ENCODE measurements at places on chromosomes 16 and 17.

DNA sequence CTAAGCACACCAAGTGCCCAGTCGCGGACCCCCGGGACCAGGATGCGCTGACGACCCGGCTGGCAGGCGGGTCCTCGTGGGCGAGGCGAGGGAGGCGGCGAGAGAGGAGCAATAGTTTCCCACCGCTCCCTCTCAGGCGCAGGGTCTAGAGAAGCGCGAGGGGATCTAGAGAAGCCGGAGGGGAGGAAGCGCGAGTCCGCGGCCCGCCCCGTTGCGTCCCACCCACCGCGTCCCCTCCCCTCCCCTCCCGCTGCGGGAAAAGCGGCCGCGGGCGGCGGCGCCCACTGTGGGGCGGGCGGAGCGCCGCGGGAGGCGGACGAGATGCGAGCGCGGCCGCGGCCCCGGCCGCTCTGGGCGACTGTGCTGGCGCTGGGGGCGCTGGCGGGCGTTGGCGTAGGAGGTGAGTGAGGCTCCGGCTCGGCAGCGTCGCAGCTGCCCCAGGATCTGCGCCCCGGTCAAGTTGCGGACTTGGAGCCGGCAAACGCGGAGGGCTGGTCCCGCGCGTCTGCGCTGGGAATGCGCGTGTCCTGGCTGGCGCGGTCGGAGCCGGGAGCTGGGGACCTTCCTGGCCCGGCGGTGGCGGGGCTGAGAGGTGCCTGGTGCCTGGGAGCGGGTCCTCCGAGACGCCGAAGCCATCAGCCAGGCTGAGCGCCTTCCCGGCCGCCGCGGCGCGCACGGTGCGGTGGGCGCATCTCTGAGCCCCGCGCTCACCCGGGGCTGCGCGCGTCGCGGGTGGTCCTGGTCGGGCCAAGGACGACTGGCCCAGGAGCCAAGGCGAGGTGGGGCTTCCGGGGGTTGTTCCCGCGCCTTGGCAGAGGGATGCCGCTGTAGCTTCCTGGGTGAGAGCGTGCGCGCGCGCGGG, at the start of gene ITGB3:
TSS of gene ITGB3 (plus strand) at position 287 of the 862 bp plus-strand sequence. CDS start at position 322, 35 bp downstream.
- peak; percentile 26 for DNase-seq

- no peak for DNase-seq
These were observed 59.3 kb upstream of the BCO1 start for GRCh38 chr16:81179219-81179618.

- no peak for DNase-seq
These were observed 11.2 kb downstream of the VASN start for GRCh38 chr16:4382795-4383357.

- DNase-seq, result no peak
These were observed 102.6 kb downstream of the GOSR1 start for GRCh38 chr17:30579610-30580315.

- DNase-seq, result no peak
These were observed 18.1 kb downstream of the KCNJ2 start for GRCh38 chr17:70187383-70187782.

GRCh38 chr16:31397096-31397660, 4.0 kb downstream of the ITGAD start:
- DNase-seq, result no peak

DNA sequence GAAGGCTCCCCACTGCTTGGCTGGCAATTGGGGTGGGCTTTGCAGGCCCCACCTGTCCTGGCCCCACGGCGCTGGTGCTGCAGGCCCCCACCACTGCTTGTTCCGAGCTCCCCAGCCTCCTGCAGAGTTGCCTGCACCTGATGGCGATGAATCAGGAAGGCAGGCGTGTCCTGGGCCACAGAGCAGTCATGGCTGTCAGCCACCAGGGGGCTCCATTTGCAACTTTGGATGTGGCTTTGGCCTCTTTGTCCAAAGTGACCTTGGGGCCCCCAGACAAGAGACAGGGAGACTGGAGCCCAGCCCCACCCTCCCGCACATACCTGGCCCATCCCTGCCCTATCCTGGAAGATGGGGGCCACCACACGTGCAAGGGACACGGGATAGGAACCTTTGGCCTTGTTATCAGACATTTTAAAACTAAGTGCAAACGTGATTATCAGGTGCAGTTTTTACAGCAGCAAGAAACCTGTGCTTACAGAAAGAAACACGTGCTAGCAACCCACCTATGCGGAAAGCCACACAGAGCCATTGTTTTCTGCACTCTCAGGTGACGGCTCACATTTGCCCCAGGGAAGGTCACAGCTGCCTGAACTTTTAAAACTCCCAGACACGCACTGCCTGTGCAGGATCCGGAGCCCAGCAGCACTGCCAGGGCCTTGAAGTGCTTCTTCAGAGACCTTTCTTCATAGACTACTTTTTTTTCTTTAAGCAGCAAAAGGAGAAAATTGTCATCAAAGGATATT, at the start of gene DNASE1:
TSS of gene DNASE1 (plus strand) at position 443 of the 743 bp plus-strand sequence. CDS start 683 bp downstream, outside the sequence.
- DNase-seq, result peak; percentile 51

GRCh38 chr17:49588726-49589576, 13.3 kb downstream of the NXPH3 start:
- no peak for DNase-seq

DNA sequence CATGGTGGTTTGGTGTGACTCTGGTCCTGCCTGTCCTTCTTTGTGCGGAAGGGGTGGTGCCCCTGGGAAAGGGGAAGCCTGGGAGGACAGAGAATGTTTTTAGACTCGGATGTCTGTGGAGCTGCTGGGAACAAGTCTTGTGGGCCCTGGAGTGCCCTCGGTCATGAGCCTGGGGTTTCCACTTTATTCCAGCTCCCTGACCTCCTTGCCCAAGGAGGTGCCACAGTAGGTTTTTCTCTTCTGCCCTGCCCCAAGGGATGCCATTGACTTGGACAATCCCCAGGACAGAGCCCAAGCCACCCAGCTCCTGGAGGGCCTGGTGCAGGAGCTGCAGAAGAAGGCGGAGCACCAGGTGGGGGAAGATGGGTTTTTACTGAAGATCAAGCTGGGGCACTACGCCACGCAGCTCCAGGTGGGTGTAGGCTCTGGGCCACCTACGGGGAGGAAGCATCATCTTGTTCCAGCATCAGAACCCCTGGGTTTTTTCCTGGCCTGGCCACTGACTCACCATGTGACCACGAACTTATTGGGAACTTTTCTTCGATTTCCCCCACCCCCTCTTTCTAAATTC, 1.4 kb downstream of the STAT5A start:
- peak; percentile 57 for DNase-seq

DNA sequence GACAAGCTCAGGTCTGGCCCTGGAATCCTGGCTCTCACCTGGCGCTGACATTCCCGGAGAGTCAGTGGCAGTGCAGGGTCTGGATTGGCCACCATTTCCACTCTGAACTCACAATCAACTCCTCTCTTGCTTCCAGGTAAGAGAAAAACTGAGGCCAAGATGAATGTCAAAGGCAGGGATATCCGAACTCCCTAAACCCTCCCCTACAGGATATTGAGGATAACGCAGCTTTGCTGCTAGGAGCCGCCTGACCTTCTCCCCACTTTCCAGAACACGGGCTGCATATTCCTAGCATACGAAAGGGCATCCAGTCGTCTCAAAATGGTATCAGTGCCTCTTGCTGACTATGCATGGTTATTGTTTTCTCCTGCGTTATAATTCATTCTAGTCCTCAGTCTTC, 473.4 kb downstream of the SOX9 start:
- DNase-seq, result no peak

GRCh38 chr16:52546291-52547003, 496 bp downstream of the TOX3 start:
- no peak for DNase-seq

DNA sequence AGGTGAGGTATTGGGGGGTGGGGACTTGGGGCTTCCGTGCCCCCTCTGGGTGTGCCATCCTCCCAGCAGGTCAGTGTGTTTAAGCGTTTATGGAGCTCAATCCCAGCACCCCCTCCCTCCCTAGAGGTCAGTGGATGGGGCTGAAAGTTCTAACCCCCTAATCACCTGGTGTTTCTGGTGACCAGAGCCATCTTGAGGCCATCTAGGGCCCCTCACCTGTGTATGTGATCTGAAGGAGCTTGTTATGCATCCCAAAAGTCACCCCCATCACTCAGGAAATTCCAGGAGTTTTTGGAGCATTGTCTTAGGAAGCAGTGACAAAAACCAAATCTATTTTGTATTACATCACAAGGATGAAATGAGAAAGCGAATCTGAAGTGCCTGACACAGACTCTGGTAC, 67.8 kb upstream of the NOL11 start:
- DNase-seq, result no peak

GRCh38 chr17:31481783-31482081, 90.3 kb downstream of the RAB11FIP4 start:
- DNase-seq, result no peak

DNA sequence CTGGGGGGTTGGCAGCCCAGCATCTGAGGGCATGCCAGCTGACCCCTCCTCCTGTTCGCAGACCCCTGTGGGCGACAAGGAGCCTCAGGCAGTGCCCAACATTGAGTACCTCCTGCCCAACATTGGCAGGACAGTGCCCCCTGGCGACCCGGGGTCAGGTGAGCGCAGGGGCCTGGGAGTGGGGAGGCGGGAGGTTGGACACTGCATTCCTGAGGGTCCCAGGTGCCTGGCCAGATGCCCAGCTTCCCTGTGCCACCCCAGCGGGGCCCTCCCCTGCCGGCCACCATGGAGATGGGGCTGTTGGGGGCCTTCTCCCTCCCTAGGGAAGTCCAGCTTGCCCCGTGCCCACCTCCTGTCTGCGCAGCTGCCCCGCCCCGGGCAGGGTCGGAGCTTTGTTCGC, 70.1 kb downstream of the ARHGAP23 start:
- no peak for DNase-seq

DNA sequence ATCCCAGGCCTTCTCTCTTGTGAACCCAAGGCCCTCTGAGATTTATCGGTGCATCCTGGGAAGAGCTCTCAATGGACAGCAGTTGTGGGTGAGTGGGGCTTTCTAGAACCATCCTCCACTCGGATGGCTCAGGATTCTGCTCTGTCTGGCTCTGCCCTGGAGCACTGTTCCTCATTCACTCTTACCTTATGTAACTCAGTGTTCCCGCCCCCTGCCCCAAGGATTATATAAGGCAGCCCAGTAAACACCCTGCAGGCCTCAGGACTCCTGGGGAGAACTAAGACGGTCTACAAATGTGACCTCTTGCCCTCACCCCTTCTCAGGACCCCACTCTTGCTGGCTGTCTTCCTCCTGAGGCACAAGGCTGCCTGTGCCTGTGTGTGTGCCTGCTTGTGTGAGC, 3.8 kb downstream of the RPRML start:
- no peak for DNase-seq

DNA sequence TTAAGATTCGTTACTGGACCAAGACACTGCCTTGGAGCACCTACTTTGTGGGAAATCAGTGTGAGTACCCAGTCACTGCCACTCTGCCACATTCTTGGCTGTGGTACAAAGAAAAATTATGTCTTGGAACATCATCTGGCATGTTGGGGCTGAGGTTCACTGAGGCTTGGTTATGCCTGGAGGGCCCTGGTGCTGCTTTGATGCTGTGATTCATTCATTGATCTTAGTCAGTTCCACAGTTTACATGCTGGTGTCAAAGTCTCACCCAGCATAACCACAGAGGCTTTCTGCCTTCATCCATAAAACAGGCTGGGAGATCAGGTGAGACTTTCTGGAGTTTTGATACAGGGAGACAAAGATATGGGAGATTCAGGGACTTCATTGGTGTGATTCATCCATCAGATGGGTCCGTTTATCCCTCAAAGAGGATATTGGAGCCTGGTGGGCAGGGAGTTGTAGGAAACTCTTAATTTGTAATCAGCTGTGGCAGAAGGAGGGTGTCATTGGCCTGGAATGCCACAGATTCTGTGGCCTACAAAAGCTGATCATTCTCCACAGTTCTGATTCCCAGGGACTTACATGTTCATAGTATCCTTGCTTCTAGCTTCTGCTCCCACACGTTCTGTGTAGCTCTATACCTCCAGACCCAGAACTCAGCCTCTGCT, 322.5 kb downstream of the PMP22 start:
- DNase-seq, result no peak

GRCh38 chr17:34874478-34874877, 86.8 kb downstream of the CCT6B start:
- DNase-seq, result no peak

- DNase-seq, result no peak
These were observed 127.5 kb upstream of the CRHR1 start for GRCh38 chr17:45656527-45657181.

DNA sequence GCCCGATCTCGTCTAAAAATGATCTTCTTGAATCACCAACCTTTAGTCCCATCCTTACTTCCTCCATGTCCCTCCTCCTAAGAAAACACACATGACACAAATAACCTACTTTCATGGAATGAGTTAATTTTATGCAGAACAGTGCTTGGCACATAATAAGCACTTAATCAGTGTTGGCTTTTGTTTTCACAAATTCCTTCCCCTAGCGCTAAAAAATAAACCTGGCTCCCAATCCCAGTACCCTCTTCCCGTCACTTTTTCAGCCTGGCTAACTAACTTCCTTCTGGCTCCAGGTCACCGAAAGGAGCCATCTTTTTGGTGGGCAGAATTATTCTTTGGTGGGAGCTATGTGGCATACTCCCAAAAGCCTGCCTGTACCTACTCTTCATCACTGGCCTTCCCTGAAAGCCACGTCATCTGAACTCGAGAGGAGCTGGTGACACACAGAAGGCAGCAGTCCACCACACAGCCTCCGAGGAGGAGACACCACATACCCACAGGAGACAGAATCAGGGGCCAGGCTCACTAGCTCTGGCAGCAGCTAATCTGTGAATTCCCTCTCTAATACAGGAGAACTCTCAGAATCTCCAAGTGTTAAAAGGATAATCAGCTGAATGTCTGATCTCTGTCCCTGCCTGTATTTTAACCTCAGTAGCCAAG, 114.5 kb downstream of the SMG6 start:
- no peak for DNase-seq

DNA sequence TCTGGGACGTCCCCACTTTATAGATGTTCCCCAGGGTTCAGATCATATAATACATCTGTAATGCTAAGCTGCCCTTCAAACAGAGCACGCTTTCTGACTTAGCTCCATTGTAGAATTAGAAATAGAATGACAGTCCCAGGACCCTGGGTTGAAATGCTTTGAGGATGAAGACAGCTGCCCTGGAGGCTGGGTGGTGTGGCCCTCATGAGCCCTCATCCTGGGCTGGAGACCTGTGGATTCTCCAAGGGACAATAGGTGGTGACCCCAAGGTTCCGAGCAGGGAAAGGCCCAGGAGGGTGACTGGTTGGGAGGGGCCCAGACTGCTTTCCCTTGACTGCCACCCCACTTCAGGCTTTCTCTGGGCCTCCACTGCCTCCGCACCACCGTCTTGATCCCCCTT, 59.0 kb downstream of the CRISPLD2 start:
- no peak for DNase-seq

DNA sequence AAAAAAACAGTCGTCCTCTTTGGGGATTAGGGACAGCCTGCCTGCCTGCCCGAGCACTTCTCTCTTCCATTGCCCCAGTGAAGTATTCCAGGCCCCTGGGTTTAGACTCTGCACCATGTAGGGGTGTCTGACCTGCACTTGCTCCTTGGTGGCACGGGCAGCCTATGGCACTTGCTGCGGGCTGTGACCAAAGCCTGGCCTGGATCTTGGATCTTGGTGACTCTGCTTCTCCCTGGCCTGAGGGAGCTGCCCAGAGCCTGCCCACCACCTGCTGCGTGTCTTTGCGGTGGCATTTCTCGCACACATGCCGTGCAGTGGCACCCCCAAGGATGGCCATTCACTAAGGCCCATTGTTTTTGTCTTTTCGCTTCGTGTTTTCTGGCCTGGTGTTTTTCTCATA, 6.1 kb upstream of the STH start:
- no peak for DNase-seq

GRCh38 chr17:56902348-56902747, 11.5 kb downstream of the TRIM25 start:
- DNase-seq, result no peak

- DNase-seq, result no peak
These were observed 18.6 kb upstream of the PSMD7 start for GRCh38 chr16:74277974-74278373.

Measured in activated T-cell treated with anti-CD3 and anti-CD28 coated beads for 24 hours (primary cell).